ENCODE measurements at places on chromosomes 5 and 9.

DNA sequence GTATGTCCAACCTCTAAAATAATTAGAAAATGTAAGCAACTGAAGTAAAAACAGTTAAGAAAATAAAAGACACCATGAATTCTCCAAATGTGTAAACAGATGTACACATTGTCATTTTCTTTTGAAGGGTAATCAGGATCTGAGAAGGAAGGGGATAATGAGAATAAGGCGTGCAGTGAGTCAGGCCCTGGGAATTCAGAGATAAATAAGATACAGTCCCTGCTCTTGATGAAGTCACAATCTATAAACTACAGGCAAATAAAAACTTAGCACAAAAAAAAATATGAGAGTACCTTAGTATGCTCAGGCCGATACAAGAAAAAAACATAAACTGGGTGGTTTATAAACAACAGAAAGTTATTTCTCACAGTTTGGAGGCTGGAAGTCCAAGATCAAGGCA lies 315.3 kb downstream of the DNAH5 start:
- DNase-seq: peak; percentile 17

DNA sequence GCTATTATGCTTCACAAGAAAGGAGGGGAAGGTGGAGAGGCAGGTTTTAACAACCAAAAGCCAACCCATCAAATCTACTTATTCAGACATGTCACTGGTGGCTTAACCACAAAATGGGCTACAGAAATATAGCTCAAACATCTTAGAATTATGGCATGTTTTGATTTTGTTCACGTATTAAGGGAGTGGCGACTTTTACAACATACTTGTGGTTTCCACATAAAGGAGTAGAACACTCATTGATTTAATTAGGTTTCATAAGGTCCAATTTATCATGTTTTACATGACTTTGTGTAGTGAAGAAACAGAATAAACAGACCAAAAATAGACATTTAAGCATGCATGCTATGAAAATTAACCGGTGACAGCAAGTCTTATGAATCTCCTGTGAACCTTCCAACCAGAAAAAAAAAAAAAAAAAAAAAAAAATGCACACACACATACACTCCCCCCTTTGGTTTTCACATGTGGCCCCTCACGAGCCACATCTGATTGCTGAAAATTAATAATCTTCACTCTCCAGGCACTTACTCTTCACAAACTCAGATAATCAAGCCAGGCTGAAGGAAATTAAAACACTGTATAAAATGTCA lies 5.4 kb downstream of the ZNF608 start:
- peak; percentile 75 for DNase-seq

DNA sequence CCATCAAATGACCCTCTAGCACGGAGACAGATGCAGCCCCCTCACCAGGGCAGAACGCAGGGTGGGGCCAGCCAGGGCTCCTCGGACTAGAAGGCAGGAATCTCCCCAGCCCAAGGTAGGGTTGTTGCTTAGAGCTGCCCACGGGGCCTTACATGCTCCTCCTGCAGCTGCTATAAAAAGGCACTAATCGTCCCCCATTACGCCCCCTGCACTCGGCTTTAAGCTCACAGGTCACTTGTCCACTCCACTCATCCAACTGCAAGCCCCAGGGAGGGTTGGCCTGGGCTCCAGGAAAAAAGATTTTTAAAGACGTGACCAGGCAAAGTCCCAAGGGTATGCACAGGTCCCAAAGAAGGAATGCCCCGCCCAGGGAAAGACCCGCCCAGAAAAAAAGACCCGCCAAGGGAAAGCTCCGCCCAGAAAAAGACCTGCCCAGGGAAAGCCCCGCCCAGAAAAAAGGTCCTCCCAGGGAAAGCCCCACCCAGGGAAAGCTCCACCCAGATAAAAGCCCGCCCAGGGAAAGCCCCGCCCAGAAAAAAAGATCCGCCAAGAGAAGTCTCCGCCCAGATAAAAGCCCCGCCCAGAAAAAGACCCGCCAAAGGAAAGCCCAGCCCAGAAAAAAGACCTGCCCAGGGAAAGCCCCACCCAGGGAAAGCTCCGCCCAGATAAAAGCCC lies 11.1 kb downstream of the GRIN1 start:
- peak; percentile 17 for DNase-seq

- no peak for DNase-seq
These were observed 14.1 kb upstream of the OR2S2 start for GRCh38 chr9:35972093-35972492.

DNA sequence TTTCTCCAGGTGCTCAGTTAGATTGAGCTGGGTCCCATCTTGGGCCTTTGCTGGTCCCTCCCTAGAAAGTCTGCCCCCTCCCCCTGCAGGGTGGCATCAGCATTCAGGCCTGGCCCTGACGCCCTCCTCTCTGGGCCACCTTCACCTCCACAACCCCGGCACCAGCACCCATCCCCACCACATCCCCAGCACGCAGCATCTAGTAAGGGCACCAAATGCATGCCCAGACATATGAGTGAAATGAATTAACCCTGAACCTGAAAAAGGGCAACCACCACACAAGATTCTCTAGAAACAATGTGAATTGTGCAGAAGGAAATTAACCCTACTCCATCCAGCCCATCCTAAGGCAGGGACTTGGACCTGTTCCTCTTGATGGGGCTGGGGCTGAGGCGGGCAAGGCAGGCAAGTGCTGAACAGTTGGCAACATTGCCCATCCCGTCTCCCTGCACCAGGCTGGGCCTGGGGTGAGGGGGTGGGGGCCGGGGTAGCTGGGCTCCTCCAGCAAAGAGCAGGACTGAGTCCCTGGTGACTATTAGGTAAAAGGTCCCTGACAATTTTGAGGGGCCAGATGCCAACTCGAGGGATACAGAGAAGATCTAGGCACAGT lies 125.9 kb downstream of the KCNIP1 start:
- no peak for DNase-seq

DNA sequence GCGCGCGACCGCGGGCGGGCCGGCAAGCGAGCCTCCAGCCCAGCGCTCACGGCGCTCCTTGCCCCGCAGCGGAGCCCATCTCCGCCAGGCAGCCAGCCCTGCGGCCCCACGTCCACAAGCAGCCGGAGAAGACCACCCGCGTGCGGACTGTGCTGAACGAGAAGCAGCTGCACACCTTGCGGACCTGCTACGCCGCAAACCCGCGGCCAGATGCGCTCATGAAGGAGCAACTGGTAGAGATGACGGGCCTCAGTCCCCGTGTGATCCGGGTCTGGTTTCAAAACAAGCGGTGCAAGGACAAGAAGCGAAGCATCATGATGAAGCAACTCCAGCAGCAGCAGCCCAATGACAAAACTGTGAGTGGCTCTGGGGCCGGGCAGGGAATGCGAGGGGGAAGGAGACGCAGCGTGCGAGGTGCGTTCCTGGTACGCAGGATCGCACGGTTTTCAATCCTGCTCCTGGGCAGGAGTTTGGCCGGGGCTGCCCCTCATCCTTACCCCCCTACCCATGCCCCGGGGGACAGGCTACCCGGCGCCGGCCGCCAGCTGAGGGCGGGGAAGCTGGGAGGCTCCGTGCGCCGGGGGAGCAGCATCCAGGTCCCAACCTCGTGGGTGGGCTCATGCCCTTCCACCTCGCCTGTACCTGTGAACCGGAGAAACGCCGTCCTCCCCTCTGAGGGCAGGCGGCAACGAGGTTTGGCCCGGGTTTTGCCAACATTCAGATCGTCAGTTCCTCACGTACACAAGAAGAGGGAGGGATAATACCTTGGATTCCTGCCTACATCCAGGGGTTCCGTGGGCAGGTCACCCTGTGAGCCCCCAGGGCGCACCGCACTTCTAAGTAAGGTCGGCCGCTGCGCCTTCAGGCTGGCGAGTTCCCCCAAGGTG lies 6.6 kb downstream of the ISL1 start:
- DNase-seq: peak; percentile 80

DNA sequence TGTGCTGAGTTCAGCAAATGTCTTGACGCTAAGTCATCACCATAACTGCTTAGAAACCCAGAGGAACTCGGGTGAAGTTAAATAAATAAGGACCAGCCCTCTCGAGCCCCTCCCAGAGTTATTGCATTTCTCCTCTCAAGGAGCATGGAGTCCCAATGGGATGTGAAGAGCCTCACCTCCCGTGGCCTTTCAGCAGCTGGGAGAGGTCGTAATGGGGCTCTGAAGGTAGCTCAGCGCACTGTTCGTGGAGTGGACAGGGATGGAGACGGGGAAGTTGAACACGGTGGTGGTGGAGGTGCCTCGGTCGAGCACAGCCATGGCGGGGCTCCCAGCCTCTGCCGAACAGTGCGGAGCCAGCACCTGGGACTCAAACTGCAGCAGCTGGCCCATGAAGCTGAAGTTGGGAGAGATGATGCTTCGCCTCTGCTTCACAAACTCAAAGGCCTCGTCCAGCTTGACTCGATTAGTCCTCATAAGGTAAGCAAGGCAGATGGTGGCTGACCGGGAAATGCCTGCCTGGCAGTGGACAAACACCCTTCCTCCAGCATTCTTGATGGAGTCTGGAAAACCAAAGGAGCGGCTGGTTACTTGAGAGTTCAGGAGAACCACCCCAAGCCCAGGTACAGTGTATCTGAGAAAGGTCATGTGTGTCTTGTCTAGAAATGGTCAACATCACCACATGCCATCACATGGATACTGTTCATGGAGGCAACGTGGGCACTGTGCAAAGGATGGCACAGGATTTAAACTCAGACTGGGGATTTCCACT lies 2.2 kb downstream of the DUSP1 start:
- peak; percentile 37 for DNase-seq

DNA sequence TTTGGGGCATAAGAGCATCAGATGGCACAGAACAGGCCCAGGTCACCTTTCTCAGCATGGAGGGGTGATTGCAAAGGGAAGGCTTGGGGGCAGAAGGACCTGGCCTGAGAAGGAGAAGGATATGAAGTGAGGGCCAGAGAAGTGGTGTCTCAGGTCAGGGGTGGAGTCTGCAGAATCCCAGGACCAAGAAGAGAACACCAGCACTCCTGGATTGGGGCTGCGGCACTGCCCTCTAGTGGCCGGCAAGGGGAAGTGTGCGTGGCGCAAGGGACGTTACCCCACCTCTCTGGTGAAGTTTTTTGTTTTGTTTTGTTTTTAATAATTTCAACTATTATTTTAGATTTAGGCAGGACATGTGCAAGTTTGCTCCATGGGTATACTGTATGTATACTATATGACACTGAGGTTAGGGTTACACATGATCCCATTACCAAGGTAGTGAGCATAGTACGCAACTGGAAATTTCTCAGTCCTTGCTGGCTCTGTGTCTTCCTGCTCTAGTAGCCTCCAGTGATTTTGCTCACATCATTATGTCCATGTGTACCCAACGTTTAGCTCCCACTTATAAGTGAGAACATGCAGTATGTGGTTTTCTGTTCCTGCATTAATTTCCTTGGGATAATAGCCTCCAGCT lies 1548.6 kb downstream of the EFNA5 start:
- DNase-seq: peak; percentile 44

GRCh38 chr5:118946138-118946800 lies 42.1 kb downstream of the DTWD2 start:
- no peak for DNase-seq

DNA sequence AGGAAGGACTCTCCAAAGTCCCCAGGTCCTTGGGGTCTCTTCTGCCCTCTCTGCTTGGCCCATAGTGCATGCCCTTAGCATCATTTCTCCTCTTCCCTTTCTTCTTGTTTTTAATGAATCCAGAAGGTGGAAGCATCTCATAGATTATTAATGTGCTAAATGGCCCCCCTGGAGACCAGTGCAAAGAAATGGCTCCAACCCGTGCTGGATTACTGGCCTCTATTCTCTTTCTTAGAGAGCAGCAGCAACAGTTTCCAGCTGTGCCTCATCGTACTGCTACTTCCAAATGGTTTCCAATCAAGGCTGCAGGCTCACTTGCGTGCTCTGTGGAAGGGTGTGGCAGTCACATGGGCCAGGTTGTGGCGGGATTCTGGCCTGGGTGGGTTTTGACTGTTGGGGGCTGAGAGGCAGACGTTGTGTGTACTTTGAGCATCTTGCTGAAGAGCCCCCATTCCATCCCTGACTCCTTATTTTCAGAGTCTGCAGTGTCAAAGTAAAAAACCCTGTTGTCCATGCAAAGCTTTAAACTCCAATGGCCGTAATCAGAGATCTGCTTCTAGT lies 139.7 kb downstream of the GABBR2 start:
- no peak for DNase-seq

DNA sequence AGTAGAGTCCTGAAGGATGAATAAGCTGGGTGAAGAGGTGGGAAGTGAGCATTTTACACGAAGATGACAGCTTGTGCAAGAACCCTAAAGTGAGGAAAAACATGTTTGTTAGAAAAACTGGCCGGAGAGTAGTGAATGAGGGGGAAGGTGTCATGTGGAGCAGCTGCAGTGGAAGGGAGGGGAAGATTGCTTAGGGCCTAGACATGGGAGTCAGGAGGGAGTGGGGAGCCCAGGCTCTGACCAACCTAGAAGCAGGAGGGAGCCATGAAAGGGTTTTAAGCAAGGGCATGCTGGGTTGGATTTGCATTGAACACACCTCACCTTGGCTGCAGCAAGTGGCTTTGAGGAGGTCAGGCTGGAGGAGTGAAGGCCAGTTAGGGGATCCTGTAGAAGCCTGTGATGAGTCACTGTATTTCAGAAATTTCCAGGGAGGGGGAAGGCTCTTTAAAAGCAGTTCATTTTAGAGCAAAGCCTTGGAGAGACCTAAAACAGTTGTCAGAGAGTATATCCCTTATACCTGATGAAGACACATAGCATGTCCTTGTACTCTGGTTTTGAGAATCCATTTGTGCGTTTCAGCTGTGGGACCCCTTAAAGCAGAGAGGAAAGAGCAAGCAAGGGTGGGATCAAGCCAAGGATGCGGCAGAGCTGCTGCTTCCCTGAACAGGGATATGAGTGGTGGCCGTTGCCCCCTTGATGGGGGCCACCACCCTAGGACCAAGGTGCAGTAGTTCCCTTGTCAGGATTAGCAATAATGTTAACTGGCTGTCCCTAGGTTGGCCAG lies 45.4 kb downstream of the ANGPTL2 start:
- DNase-seq: no peak

- no peak for DNase-seq
These were observed 517.1 kb downstream of the RAB3C start for GRCh38 chr5:59099995-59100345.

GRCh38 chr9:137851516-137852267 lies 25.9 kb upstream of the CACNA1B start:
- DNase-seq: no peak

DNA sequence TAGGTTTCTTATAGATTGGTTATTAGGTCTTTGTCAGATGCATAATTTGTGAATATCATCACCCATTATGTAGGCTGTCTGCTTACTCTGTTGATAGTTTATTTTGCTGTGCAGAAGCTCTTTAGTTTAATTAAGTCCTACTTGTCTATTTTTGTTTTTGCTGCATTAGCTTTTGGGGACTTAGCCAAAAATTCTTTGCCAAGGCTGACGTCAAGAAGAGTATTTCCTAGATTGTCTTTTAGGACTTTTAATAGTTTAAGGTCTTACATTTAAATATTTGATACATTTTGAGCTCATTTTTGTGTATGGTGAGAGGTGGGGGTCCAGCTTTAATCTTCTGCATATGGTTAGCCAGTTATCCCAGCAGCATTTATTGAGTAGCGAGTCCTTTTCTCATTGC lies 24.8 kb upstream of the ANGPTL2 start:
- DNase-seq: no peak

DNA sequence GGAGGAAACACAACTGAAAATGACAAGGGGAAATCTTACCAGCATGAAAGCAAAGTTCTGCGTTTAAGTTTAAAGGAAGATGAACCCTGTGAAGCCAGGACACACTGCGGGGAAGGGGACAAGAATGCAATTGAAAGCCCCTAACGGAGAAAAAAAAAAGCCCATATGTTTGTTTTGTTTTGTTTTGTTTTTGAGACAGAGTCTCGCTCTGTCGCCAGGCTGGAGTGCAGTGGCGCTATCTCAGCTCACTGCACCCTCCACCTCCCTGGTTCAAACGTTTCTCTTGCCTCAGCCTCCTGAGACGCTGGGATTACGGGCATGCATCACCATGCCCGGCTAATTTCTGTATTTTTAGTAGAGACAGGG lies 2.9 kb downstream of the STK10 start:
- no peak for DNase-seq

GRCh38 chr5:111993242-111993641 lies 236.2 kb upstream of the NREP start:
- no peak for DNase-seq
